ENCODE measurements at places on chromosomes 6 and 20.

DNA sequence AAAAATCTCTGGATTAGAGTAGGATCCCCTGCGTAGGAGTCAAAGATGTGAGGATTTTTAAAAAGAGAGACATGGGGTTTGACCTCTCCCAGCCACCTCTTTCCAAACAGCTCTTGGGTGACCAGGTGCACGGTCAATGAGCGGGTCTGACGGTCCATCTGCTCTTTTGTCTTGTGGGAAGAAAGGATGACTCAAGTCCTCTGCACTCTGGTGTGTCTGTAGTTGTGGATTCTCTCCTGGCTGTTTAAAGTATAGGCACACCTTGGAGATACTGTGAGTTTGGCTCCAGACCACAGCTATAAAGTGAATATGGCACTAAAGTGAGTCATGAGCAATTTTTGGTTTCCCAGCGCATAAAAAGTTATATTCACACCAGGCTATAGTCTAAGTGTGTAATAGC is 209.8 kb downstream of the BMP7 start:
- DNase-seq = no peak

DNA sequence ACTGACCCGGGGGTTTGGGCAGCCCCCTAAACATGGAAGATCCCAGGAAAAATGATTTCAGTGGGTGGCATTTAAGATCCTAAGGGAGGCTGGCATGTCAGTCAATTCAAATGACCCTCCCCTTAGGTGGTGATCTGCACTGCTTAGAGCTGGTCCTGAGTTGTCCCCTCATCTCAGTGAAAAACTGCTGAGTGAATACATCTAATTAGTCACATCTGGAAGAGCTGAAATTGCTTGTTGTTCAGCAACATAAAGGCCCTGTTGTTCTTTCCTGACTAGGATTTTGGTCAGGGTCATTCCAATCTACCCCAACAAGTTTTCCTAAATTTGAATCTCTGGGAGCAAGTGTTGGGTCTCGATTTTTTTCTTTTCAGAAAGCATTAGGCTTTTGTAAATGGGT is 126.4 kb downstream of the LCA5 start:
- DNase-seq = no peak

DNA sequence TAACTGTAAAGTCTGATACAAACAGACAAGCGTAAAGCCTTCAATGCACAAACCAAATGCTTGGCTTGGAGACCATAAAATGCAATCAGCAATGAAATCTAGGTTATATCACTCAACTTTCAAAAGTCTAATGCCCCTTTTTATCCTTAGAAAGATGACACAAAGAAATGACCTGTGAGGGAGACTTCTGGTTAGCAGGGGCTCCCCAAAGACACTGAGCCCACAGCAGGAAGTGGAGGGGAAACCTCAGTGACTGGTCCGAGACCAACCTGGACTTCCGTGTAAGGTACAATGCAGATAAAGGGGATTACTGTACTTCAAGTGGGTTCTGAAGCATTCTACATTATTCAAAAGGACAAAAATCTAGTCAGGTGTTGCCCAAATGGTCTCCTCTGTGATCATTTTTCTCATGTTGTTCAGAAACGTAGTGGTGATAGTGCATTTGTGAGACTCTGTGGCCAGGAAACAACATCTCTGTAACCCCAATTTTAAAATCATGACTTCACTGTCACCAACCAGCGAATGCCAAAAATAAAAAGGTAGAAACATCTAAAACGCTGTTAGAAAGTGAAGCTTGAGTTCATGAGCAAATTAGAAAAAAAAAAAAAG is 88.2 kb downstream of the HIVEP2 start:
- no peak for DNase-seq

- DNase-seq = no peak
These were observed 104.5 kb downstream of the CD24 start for GRCh38 chr6:106870069-106870468.

- no peak for DNase-seq
These were observed 23.9 kb upstream of the MICB start for GRCh38 chr6:31473780-31474761.

DNA sequence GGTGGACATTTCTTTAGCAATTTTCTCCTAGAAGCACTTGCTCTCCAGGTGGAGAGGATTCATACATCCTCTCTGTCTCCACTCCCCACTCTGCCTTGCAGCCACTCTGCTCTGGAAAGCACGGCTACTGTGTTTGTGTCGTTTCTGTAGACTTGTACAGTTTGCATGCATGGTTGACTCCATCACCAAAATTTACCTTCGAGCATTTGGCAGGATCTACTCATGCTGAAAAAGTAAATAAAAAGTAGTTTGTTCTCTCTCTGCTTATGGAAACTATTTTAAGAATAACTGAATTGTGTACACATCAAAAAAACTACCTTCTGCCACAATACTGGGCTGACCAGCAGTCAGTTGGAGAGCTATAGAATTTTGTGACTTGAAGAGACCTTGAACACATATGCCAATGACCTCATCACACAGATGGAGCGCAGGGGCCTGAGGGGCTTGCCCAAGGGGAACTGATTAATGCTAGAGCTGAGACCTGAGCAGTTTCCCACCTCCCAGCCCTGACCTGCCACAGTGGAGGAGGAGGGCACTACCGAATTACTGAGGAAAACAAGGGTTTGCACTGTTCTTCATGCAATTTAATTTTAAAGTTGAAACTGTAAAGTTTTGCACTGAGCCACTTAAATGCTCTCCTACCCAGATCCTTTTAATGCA is 33.7 kb upstream of the FOXQ1 start:
- no peak for DNase-seq

GRCh38 chr6:43917878-43918382 is 147.9 kb downstream of the VEGFA start:
- DNase-seq = no peak

DNA sequence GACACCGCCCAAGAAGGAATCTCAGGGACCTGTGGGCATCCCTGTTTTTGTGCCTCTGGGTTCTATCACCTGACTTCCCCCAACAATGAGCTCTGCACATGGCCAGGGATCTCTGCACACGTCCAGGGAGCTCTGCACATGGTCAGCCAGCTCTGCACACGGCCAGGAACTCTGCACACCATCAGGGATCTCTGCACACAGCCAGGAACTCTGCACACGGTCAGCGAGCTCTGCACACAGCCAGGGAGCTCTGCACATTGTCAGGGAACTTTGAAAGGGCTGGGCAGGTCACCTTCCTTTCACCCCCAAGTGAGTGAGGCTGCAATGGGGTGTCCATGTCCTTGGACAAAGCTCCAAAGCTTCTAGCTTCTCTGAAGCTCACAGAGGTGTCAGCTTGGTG is 5.2 kb upstream of the SLCO4A1 start:
- DNase-seq = no peak

GRCh38 chr6:4394786-4395185 is 259.4 kb upstream of the ECI2 start:
- no peak for DNase-seq

DNA sequence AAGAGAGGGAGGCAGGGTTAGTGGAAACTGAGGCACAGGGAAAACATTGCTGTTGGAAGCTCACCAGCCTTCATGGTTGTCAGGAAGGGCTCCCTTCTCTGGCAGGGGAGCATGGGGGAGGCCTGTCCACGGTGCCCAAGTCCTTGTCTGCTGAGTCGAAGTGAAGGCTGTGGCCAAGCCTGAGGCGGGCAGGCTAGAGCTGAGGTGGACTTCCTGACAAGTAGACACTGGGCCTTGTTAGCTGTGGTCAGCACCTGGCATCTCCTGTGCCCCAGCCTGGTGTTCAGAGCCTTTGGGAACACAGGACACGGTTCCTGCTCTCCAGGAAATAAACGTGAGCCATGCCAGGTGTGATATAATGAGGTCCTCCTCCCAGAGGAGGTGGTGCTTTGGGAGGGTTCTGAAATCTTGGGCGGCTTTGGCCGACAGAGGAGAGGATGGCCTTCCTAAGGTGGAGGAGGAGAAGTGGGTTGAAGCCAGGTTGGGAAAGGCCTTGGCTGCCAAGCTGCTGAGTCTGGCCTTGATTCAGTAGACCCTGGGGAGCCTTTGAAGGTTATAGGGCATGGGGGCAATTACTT is 138.4 kb upstream of the RNF24 start:
- DNase-seq = no peak

- no peak for DNase-seq
These were observed 111.4 kb upstream of the HDGFL1 start for GRCh38 chr6:22457996-22458395.

DNA sequence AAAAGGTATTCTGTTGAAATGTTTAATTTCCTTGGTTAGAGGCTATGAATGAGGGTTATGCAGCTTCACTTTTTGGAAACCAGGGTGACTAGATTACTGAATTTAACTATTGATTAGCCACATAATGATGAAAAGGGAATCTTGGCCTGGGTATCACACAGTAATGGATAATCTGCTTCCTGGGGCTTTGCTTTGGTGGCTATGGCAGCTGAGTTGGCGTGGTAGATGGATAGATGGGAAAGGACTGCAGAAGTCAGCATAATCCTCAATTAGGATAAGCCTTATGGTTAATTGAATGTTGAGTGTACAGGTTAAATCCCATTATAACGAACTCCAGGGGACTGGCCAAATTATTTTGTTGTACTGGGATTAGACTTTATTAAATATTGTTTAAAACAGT is 5.2 kb downstream of the NCOA3 start:
- no peak for DNase-seq

DNA sequence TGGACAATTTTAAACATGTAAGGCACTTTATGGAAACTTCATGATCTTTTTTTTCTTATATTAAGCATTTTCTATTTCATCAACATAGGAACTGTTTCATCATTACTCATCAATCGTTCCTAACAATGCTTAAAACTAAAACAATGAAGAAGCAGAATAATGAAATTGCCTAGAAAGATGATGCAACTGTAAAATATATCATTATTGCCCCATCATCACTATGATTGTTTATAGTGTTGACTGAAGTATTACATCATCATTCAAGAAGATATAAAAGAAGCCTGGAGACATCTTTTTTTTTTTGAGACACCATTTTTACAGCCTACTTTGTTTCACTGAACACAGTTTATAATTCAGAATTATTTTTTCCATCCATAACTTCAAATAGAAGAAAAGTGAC is 147.2 kb downstream of the TRDN start:
- no peak for DNase-seq

- DNase-seq = no peak
These were observed 199.7 kb downstream of the SOD2 start for GRCh38 chr6:159493231-159493897.

- DNase-seq = no peak
These were observed 57.8 kb downstream of the SLC2A10 start for GRCh38 chr20:46767127-46767761.

GRCh38 chr6:84103029-84103428 is 69.5 kb downstream of the MRAP2 start:
- no peak for DNase-seq

DNA sequence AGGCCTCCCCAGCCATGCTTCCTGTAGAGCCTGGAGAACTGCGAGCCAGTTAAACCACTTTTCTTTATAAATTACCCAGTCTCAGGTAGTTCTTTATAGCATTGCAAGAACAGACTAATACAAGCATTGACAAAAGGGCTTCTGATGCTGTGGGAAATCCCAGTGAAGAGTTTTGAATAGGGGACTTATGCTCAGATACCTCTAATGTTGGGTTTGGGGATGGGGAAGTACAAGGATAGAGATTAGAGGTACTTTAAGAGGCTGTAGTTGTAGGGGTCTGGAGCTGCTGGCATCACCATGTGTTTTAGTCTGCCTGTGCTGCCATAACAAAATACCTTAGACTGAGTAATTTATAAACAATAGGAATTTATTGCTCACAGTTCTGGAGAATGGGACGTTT is 8.8 kb downstream of the SLX4IP start:
- no peak for DNase-seq

DNA sequence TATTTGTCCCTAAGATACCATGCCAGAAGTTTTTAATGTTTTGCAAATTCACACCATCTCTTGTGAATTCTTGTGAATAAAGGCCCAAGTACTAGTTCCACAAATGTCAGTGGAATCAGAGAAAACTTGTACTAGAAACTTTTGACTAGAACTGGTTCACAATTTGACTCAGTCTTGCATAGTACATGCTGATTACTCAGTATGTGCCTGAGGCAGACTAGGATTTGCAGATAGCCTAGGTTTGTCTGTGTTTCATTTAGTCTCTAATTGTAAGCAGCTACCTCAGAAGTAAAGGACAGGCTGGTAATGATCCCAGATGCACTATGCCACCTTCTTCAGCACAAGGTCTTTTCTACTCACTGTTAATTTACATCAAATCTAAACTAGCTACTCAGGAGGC is 34.2 kb upstream of the GSTA4 start:
- DNase-seq = no peak

- DNase-seq = no peak
These were observed 99.9 kb downstream of the CAP2 start for GRCh38 chr6:17493286-17493685.

DNA sequence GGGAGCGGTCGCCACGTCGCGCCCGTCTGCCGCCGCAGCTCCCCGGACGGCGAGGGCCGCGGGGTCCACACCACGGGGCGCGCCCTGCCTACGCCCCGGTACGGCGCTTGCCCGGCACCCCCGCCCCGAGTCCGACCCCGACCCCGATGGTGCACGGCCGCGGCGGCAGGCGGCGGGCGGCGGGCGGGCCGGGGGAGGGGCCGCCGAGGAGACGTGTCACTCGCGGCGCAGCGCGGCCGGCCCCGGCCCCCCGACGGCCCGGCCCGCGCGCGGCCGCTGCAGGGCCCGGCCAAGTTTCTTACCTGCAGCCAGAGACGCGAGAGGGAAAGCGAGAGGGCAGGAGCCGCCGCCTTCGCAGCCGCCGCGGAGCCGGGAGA is 328 bp downstream of the RRBP1 start:
- no peak for DNase-seq

- no peak for DNase-seq
These were observed 539.4 kb upstream of the BTBD3 start for GRCh38 chr20:11378252-11378651.

DNA sequence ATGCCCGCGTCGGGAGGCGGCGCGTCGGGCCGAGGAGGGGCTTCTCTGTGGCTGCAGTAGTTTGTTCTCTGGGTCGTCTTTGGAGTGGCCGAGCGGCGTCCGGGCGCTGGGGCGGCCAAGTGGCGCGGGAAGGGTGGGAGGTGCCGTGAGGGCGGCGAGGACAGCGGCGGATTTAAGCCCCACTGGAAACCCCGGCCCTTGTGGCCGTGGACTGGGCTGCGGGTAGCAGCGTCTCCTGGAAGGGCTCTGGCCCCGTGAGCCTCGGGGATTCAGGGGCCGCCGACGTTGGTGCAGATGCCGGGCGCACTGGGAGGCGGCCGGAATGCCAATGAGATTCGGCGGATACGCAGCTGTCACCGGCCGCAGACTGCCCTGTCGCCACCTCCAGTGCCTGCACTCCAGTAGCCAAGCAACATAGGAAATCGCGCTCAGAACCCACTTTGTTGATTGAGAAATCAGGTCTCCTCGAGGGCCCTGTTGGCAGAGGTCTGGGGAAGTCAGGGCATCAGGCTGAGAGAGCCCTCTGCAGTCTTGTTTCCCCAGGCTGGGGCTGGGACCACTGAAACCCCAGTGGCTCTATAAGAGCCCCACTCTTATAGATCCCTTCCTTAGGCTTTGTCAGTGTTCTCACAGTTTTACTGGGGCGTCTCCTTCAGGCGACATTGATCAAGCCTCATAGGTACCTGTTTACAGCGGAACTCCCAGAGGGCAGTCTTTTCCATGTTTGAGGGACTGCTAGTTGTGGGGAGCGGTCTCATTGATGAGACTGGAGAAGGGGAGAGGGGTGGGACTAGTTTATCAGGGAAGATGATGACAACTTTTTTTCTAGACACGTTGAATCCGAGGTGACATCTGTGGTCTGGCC is 642 bp downstream of the GZF1 start:
- DNase-seq = no peak

Measured in NCI-H1417 treated with DMSO at 0.1 percent for 48 hours (cell line).